ENCODE measurements at places on chromosomes 5 and 9.

GRCh38 chr5:32421075-32421474 is 23.5 kb downstream of the ZFR start:
- DNase-seq: no peak

- no peak for DNase-seq
Observed at GRCh38 chr9:114389612-114390368, 2.0 kb upstream of the AKNA start.

DNA sequence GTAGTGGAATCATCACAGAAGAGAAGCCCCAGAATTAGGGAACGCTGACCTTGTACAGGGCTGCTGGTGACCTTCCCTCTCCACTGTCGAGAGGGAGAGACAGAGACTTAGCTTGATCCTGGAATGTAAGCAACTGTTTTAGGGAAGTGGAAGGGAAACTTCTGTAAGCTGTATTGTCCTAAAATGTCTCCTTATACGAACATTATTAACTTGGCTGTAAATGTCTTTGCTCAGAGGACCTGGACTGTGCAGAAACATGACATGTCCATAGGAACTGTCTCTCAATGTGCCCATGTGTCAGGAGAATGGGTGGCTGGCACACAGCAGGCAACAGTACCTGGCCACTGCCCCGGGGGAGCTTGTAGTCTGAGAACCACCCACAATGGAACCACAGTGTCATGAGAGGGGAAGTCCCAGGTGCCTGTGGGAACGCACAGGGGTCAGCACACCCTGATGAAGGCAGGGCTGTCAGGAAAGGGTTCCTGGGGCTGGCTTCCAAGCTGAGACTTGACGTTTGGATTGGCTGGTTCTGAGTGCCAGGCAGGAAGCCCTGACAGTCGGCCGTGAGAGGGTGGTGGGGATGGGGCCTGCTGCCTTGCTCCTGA is 34.0 kb downstream of the DAP start:
- no peak for DNase-seq

GRCh38 chr9:75906531-75906930 is 16.1 kb downstream of the PCSK5 start:
- DNase-seq: no peak

DNA sequence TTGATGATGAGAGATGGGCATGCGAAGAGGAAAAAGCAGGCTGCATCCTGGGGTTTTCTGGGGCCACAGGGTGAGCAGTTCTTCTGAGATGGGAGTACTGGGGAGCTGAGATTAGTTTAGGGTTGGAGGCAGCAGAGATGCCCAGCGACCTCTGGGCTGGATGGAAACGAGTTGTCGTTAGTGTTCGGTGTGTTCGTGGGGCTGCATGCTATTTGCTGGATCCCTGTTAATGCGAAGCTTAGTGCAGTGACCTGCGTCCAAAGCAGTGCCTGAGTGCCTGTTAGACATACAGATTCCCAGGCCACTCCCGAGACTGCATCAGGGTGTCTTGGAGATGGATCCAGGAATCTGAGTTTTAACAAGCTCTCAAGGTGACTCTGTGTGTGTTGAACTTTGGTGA is 201.3 kb downstream of the CACNA1B start:
- DNase-seq: no peak

DNA sequence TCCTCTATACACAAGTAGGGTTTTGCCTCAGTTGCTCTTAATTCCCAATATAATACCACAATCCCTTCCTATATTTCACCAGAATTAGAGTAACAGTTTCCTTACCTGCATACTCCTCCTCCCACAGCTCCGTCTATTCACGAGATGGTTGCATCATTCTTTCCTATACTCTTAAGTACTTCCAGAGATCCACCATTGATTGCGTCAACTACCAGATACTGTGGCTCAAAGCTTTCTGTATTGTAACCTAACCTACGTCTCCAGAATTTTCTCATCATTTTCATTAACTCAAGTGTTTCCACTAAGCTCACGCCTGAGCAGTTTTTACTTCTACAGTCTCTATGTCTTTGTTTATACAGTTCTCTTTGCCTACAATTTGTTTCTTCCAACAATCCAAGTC is 31.2 kb upstream of the MINAR2 start:
- no peak for DNase-seq

DNA sequence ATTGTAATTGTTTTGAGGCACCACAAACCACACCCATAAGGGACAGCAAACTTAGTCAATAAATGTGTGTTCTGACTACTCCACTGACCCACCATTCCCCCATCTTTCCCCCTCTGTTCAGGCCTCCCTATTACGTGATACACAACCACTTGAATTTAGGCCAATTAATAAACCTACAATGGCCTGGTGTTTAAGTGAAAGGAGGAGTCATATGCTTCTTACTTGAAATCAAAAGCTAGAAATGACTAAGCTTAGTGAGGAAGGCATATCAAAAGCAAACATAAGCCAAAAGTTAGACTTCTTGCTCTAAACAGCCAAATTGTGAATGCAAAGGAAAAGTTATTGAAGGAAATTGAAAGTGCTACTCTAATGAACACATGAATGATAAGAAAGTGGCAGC is 14.6 kb downstream of the ZBTB43 start:
- no peak for DNase-seq

- DNase-seq: no peak
Observed at GRCh38 chr9:5958273-5958672, 57.2 kb downstream of the RANBP6 start.

- DNase-seq: no peak
Observed at GRCh38 chr5:155833287-155833686, 493.7 kb upstream of the SGCD start.
